ENCODE measurements at places on chromosomes 1 and 21.

DNA sequence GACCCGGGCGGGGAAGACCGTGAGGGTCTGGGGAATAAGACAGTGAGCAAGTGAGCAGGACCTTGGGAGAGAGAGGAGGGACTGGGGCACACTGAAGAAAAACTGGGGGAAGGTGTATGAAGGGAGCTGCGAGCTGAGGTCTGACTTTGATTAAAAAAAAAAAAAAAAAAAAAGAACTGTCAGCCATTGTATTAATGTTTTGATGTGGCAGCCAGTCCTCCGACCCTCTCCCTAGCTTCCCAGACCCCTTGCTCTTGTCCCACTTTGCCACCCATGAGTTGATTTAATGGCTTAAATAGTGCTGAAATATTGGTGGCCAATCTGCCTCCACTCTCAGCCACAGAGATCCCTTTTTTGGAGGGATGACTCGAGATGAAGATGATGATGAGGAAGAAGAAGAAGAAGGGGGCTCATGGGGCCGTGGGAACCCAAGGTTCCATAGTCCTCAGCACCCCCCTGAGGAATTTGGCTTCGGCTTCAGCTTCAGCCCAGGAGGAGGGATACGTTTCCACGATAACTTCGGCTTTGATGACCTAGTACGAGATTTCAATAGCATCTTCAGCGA lies 652 bp downstream of the HAX1 start:
- DNase-seq, result no peak

DNA sequence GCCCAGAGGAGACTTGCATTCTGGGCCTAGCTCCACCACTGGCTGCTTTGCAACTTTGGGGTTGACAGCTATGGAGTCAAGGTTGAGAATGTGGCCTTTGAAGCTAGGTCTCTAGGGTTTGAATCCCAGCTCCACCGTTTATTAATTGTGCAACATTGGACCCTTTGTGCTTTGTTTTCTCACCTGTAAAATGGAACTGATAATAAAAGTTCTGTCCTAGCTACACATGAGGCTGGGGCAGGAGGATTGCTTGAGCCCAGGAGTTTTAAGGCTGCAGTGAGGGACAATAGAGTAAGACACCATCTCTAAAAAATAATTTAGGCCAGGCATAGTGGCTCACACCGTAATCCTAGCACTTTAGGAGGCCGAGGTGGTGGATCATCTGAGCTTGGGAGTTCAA lies 15.2 kb upstream of the LMNA start:
- no peak for DNase-seq

GRCh38 chr1:202649553-202650392 lies 60.5 kb downstream of the SYT2 start:
- no peak for DNase-seq

DNA sequence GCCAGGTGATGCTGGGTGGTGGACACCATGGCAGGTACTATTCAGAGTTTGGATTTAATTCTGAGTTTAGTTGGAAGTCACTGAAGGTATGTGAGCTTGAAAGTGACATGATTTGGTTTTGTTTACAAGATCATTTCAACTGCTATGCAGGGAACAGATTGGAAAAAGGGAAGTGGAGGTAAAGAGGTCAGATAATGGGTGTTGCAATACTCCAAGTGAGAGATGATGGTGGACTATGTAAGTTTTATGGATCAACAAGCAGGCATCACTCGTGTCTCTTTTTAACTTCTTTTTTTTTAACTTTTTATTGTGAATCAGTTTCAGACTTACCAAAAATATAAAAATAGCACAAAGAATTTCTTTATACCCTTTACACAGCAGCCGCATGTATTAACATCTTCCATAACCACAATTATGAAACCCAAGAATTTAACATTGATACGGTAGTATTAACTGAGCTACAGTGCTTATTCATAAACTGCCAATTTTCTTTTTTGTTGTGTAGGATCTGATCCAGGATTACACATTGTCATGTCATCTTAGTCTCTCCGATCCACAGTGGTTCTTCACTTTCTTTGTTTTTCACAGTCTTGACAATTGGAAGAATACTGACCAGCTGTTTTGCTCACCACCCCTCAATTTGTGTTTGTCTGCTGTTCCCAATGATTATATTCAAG lies 24.9 kb upstream of the NHLH2 start:
- DNase-seq, result no peak

- no peak for DNase-seq
Observed at GRCh38 chr21:39452970-39453342, 1.2 kb downstream of the SH3BGR start.

- no peak for DNase-seq
Observed at GRCh38 chr1:235009074-235009473, 119.6 kb downstream of the TOMM20 start.

DNA sequence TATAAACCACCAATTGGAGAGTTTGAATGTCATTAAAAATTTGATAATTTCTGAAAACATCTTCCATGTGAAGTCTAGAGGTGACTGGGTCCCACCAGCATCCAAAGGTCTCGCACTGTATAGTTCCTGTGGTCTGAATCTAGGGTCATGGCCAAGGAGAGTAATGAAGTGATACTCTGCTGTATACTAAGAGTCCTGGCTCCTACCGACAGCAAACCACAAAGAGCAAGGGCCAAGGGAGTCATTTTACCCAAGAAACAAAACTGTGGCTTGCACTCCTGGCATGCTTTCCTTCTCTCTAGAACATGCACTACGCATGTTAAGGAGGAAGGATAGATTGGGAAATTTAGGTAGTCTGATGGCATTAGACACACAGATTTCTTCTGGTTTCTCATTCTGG lies 115.6 kb downstream of the BRINP2 start:
- DNase-seq, result no peak

DNA sequence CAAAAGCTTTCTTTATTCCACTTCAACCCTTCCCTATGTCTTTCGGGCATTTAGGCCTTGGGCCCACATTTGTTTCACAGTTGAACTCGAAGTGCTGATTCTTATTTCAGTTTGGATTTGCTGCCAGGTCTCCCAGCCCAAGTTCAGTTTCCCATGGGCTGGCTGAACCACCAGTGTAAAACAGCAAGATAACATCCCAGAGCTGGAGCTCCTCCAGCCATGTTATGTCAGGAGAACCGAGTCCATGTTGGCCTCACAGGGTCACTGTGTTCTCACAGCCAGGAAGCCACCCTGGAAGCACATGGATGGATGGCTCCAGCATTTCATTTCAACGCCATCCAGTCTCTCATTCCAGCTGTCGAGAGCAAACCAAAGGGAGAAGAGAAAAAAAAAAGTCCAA lies 45.2 kb upstream of the RXRG start:
- DNase-seq, result no peak

DNA sequence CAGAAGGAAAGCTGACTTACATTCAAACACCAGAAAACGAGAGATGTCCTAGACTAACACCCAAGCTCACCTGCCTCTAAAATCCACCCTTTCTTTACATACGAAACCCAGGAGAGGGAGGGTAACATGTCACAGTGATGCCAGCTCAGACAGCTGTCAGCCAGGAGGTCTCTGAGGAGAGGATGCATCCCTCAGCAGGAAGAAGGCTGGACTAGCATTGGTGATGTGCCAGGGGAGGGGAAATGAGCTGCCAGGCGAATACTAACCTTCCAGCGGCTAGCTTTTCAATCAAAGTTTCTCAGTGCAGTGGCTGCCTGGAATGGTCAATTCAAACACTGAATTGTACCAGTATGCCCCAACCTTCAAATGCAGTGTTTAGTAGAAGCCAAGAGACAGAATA lies 3.6 kb upstream of the UBE2G2 start:
- no peak for DNase-seq

GRCh38 chr1:55781944-55782482 lies 566.8 kb upstream of the USP24 start:
- no peak for DNase-seq

- DNase-seq, result no peak
Observed at GRCh38 chr1:230421481-230421880, 4.7 kb downstream of the PGBD5 start.

Data from stimulated activated CD4-positive, alpha-beta T cell treated with anti-CD3 and anti-CD28 coated beads, TNF-alpha, amount 100 ng/mL, for 1 hour (primary cell).